ENCODE measurements at places on chromosomes 2 and 18.

DNA sequence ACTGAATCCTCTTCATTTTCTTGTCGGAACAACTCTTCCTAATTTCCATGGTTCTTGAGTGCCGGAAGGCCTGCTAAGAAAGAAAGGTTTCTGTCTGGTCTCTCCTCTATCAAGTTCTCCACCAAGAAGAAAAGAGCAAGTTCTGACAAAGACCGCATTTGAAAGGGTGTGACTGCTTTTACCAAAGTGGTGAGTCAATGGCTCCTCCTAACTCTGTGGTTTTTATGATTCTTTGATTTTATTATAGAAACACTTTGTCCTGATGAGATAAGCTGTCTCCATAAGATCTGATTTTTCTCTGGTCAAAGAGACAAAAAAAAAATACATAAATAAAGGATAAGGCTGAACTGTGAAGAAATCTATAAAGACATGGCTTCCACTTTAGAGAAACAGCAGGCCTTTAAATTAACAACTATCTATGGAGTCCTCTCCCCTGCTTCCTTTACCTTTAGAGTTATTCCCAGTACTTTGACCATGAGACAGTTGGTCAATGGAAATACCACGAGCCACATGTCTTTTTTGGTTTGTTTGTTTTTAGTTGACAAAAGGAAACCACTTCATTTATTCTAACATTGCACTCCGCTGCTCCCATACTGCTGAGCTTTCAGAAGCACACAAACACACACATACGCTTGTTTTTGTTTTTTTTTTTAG is 67.7 kb downstream of the REL start:
- no peak for DNase-seq

DNA sequence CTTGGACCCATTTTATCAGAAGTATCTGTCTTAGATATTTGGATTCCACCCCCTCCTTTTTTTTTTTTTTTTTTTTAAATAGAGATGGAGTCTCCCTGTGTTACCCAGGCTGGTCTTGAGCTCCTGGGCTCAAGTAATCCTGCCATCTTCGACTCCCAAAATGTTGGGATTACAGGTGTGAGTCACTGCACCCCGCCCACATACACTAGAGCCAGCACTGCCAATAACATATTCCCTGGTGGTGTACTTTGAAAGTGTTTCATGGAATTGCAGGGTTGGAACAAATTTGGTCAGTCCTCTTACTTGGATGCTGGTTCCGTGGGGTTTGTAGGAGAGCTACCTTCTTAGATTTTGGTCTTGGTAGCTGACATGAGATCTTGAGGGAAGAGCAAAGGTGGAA is 15.0 kb downstream of the PDCL3 start:
- DNase-seq: no peak

DNA sequence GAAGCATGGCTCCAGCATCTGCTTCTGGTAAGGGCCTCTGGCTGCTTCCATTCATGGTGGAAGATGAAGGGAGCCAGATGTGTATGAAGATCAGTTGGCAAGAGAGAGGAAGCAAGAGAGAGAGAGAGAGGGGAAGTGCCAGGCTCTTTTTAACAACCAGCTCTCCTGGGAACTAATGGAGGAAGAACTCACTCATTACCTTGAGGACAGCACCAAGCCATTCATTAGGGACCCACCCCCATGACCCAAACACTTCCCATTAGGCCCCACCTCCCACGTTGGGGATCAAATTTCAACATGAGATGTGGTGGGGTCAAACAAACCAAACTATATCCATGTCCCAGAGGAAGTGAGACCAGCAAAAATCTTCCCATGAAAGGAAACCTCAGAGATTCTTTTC is 124.8 kb upstream of the SIX2 start:
- no peak for DNase-seq

DNA sequence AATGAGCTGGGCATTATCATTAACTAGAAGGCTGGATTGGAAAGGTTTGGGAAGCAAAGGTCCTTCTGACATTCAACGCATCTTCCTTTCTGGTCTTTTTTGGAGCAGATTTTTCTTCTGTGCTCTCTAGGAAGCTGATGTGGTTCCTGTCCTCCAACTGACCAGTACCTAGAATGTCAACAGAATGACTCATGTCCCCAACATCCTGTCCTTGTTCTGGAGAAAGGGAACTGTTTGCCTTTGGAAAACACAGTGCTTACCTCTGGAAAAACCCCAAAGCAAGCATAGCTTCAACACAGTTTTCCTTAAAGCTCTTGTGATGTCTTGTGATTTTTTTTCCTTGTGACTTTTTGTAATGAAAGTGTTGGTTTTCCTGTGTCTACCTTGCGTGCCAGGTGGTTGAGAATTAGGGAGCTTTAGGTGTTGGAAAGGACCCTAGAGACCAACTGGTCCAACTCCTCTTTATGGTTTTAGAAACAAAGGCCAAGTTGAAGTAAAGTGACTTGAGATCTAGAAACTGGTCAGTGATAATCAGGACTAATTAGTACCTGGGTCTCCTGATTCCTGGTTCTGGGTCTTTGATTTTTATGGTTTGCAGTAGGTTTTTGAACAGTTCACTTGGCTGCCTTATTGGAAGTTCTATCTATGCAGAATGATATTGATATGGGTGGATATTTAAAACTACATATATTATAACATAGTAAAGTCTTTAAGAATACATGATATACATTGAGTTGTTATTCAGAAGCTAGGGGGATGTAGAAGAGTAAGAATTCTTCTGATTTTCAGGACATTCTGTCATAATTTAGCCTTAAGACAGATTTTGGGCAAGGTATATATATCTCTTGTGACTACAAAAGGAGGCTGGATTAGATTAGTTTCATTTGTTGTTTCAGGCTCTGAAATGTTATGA is 70.5 kb downstream of the FMNL2 start:
- no peak for DNase-seq

GRCh38 chr18:12086249-12086648 is 7.4 kb upstream of the ANKRD62 start:
- no peak for DNase-seq

- DNase-seq: no peak
Measured at GRCh38 chr18:10343778-10344177, 110.7 kb upstream of the APCDD1 start.

All from NCI-H1092 (cell line).